ENCODE measurements at places on chromosomes 3 and 15. TPM values are rescaled to one million over a fixed set of nuclear protein-coding genes. Genes with fewer than 3 reads are reported as not detected.

The TRPM1 gene
- total RNA-seq = not detected

The ZBBX gene
- not detected for total RNA-seq

The SCAMP5 gene
- total RNA-seq = 0.81 TPM

The FOXB1 gene
- total RNA-seq = 5.2 TPM

GRCh38 chr15:65032801-65033537, 3.5 kb upstream of the MTFMT start:
- peak; percentile 46 for DNase-seq

DNA sequence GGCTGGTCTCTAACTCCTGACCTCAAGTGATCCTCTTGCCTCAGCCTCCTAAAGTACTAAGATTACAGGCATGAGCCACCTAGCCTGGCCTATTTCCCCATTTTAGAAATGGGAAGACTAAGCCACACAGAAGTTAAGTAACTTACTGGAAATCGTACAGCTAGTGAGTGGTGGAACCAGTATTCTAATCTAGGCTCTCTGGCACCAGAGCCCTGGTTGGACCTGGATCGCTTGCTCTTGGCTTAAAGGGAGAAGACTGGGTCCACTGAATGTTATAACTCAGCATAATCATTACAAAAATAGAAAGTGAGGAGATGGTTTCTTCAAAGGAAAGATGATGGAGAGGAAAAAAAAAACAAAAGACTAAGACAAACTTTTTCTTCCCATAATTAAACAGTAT, 37.4 kb upstream of the CNTN3 start:
- no peak for DNase-seq

The MAP2K5 gene
- total RNA-seq = 16.9 TPM

DNA sequence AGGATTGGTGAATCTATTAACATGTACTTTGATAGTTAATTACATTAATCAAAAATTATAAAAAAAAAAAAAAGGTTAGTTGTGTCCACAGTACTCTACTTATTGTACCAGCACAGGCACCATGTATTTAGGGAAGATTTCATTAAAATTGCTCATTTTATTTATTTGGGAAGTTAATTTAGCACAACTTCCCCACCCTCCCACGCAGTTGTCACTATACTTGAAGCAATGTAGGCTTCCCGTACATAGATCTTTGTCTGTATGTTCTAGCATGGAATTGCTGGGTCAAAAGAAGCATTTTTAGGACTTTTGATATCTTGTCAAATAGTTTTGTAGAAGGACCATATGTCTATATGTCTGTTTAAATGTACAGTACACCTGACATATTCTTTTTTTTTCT, 4.4 kb downstream of the GPR27 start:
- DNase-seq = no peak

- DNase-seq = no peak
These were observed 98.8 kb downstream of the SH3GL3 start for GRCh38 chr15:83545804-83546511.

The LYSMD2 gene
- total RNA-seq = 14.9 TPM

The ISLR2 gene
- not detected for total RNA-seq

The ZCWPW2 gene
- 0.25 TPM for total RNA-seq

GRCh38 chr3:70890020-70890394, 577.6 kb upstream of the MDFIC2 start:
- no peak for DNase-seq

The SPCS1 gene
- 107 TPM for total RNA-seq

DNA sequence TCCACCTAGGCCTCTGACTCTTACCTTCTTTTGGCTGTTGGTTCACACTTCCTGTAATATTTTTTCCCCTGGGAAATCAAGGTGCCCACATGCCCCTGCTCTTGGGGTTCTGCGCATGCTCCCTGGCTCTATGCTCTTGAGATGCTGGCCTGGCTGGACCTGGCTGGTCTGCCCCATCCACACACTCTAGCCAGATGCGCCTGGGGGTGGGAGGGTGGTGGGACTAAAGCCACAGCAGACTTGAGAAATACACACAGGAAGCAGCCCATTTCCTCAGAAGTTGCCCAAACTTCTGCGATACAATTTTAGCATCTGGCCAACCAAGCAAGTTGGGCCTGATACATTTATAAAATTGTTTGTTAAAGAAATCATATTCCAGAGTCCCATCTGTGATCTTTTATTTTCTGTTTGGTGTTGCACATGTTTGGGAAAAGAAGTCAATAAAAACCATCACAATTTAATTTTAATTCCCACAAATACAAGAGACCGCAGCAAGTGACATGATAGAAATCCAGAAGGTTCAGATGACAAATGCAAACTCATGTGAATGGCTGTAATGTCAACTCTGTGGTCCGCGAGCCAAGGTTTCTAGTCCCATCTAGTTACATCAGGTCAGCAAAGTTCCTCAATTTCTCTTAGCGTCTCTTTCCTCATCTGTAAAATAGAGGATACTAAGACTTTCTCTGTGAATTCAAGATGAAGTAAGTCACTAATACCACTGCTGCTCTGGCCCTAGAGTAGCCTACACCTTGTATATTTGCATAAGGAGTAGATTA, 55.9 kb upstream of the MEF2A start:
- DNase-seq = no peak

The LINGO1 gene
- total RNA-seq = not detected

- DNase-seq = no peak
These were observed 55.2 kb upstream of the IMPG2 start for GRCh38 chr3:101375586-101375985.

- DNase-seq = no peak
These were observed 64.2 kb downstream of the CD200R1L start for GRCh38 chr3:112782491-112782890.

- DNase-seq = no peak
These were observed 231.3 kb upstream of the ARHGEF26 start for GRCh38 chr3:153889905-153890334.

DNA sequence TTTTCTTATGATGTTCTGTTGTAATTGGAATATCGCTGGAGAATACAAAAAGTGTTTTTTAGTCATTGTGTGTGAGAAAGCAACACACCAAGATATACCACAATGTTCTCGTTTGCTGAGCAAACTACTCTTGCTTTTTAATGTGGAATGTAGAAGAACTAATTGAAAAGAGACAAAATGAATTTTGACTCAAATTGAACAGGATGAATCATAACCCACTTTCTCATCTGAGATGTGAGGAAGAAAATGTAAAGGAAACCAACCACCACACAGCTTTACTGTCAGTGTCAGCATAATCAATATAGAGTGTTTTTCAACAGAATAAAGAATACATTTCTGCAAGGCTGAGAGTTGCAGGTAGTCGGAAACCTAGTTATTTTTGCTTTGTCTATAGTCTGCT, 448.8 kb upstream of the TPRG1 start:
- DNase-seq = no peak

DNA sequence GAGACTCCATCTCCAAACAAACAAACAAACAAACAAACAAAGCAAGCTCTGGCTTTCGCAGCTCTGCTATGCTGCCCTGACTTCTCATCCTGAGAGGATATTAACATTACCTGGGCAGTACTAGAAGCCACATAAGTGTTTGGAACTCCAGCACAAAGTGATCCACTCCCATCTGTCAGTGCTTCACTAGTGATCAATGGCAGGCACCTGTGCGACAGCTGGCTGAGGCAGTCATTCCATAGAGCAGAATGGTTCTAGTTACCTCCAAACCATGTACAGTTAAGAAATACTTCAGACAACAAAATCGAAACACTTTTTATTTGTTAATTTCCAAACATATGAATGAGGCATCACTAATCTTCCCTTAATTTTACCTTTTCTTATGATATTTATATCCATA, 2.8 kb upstream of the MB21D2 start:
- no peak for DNase-seq

DNA sequence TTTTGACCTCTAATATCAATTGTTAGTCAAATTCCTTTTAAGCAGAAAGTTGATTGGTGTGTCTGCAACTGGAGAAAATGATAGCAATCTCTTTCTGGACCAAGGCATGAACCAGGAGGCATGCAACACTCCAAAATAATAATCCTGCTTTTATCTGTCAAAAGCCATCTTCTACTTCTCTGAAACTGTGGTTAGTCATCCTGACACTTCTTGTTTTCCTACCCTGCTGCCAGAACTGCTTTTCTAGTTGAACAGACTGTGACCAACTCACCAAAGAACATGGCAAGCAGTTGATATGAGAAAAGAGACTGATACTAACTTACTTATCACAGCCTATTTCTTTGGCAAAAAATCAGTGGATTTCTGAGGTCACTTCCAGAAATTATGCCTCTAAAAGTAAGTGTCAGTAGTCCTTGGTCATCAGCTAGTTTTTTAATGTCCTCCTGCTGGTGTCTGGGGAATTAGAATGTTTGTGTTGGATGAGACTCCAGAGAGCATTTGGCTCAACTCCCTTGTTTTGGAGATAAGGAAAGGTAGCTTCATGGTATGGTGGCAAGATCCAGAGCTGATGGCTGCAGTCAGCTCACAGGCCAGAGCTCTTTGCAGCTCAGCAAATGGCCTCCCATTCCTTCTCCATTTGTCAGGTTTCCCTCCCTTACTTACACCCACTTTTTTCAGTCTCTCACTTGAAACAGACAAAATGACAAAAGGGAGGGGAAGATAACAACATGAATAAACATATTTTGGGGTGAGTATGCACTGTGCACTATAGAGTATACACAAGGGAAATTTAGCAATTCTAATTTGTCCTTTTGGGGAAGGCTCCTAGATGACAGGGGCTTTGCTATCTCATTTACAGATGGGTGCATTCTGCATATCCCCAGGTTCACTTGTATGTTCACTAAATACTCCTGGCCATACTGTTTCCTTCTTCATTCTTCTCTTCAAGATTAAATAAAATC, 7.0 kb downstream of the CRYGS start:
- DNase-seq = no peak

GRCh38 chr3:158617982-158618875, 26.1 kb upstream of the GFM1 start:
- no peak for DNase-seq

GRCh38 chr3:5136211-5136918, 14.3 kb downstream of the ARL8B start:
- peak; percentile 29 for DNase-seq

The GATM gene
- 2.2 TPM for total RNA-seq

The LDHAL6B gene
- not detected for total RNA-seq

The NAALADL2 gene
- not detected for total RNA-seq

GRCh38 chr15:43412096-43412495, 41.2 kb downstream of the TUBGCP4 start:
- no peak for DNase-seq

- peak; percentile 36 for DNase-seq
These were observed 5.6 kb upstream of the P2RY14 start for GRCh38 chr3:151283907-151284461.

- DNase-seq = no peak
These were observed 71.8 kb downstream of the TM2D3 start for GRCh38 chr15:101580431-101580830.
